T-cell (primary cell): ENCODE measurements at places on chromosomes 5 and 9. TPM values are rescaled to one million over a fixed set of nuclear protein-coding genes. Genes with fewer than 3 reads are reported as not detected.

GRCh38 chr9:105432247-105432842 lies 15.5 kb upstream of the FSD1L start:
- H3K4me3 ChIP-seq = no peak overlapping the region
- no peaks in the 10 kb centered on the region for H3K36me3 ChIP-seq
- no peak for DNase-seq
- H3K27me3 ChIP-seq = no peaks in the 10 kb centered on the region

DNA sequence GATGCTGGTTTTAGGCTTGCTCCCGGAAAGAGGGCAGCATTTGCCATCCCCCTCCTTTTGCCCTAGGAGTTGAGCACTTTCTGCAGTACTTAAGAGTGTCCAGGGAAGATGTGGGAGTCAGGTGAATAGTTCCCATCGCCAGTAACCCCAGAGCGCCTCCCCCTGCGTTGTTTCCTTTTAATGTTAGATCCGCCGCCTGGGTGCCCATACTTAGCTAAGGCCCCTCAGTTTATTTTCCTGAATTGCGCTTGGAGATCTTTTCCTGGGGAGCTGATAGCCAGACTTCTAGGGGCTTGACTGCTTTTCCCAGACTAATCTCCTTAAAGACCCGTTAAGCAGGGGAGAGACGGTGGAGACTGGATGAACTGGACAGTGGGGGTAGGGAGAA lies 377 bp upstream of the PCDHAC2 start:
- H3K4me3 ChIP-seq = no peak overlapping the region
- DNase-seq = no peak
- H3K27ac ChIP-seq = no peak overlapping the region
- peaks cover 15% of the 10 kb centered on the region for H3K27me3 ChIP-seq
- no peaks in the 10 kb centered on the region for H3K4me1 ChIP-seq

The CNTFR gene
- total RNA-seq = not detected

DNA sequence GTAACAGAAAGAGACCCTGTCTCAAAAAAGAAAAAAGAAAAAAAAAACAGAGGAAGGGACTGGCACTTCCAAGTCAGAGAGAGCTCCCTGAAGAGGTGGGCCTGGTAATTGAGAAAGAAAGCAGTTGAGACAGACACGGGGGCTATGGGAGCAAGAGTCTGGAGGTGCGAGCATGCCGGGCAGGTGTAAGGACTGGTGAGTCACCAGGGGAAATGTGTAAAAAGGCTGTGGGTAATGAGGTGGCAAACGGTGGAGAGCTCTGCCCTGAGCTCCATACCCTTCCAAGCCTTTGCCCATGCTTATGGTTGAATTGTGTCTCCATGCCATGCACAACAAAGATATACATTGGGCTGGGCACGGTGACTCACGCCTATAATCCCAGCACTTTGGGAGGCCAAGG lies 18.0 kb upstream of the JADE2 start:
- peaks cover 12% of the 10 kb centered on the region for H3K4me1 ChIP-seq
- H3K27me3 ChIP-seq = no peaks in the 10 kb centered on the region
- DNase-seq = no peak
- H3K27ac ChIP-seq = no peak overlapping the region
- no peaks in the 10 kb centered on the region for H3K36me3 ChIP-seq

The ZNF462 gene
- 1.9 TPM for total RNA-seq

- no peaks in the 10 kb centered on the region for H3K27me3 ChIP-seq
- peak; percentile 37 for DNase-seq
- peaks cover 34% of the 10 kb centered on the region for H3K4me1 ChIP-seq
- H3K27ac ChIP-seq = peak overlapping the region; percentile 98
Measured at GRCh38 chr9:131667576-131667975, 72.3 kb downstream of the RAPGEF1 start.

- no peaks in the 10 kb centered on the region for H3K27me3 ChIP-seq
- no peaks in the 10 kb centered on the region for H3K4me1 ChIP-seq
- H3K4me3 ChIP-seq = no peak overlapping the region
- no peak overlapping the region for H3K27ac ChIP-seq
Measured at GRCh38 chr5:143261748-143262392, 141.6 kb downstream of the NR3C1 start.

GRCh38 chr5:160183075-160183474 lies 46.2 kb upstream of the FABP6 start:
- no peak for DNase-seq
- no peaks in the 10 kb centered on the region for H3K4me1 ChIP-seq
- H3K4me3 ChIP-seq = no peak overlapping the region
- no peaks in the 10 kb centered on the region for H3K36me3 ChIP-seq
- H3K27ac ChIP-seq = no peak overlapping the region

- H3K27me3 ChIP-seq = no peaks in the 10 kb centered on the region
- DNase-seq = no peak
- no peak overlapping the region for H3K4me3 ChIP-seq
- H3K27ac ChIP-seq = no peak overlapping the region
- peaks cover 10% of the 10 kb centered on the region for H3K36me3 ChIP-seq
- H3K4me1 ChIP-seq = no peaks in the 10 kb centered on the region
Measured at GRCh38 chr5:133081703-133082102, 29.9 kb downstream of the HSPA4 start.

DNA sequence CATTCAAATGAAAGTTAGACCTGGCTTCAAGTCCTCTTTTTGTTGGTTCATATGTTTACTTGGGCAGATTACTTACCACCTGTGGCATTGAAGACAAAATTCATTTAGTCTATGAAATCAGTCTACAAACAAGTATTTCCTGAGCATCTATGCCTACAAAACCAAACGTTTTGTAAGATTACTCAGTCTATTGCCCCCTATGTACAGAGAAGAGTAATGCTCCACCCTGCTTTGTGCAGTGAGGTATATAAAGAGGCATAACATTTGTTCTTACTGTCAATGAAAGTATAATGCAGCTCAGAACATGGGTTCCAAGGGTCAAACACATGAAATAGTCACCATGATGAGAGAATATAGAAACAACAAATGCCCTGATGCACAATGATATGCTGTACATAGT lies 580.7 kb downstream of the KIF4B start:
- H3K27ac ChIP-seq = no peak overlapping the region
- H3K27me3 ChIP-seq = no peaks in the 10 kb centered on the region
- no peaks in the 10 kb centered on the region for H3K4me1 ChIP-seq
- no peaks in the 10 kb centered on the region for H3K36me3 ChIP-seq

- no peaks in the 10 kb centered on the region for H3K27me3 ChIP-seq
- no peak for DNase-seq
- no peak overlapping the region for H3K4me3 ChIP-seq
- H3K27ac ChIP-seq = no peak overlapping the region
- H3K4me1 ChIP-seq = no peaks in the 10 kb centered on the region
Measured at GRCh38 chr9:90991953-90992352, 190.3 kb downstream of the SYK start.

The CEL gene
- total RNA-seq = 7.9 TPM

GRCh38 chr9:27022920-27023319 lies 17.4 kb upstream of the LRRC19 start:
- H3K27ac ChIP-seq = no peak overlapping the region
- H3K27me3 ChIP-seq = no peaks in the 10 kb centered on the region
- H3K4me3 ChIP-seq = no peak overlapping the region
- no peaks in the 10 kb centered on the region for H3K36me3 ChIP-seq
- no peaks in the 10 kb centered on the region for H3K4me1 ChIP-seq
- DNase-seq = no peak

The HAPLN1 gene
- not detected for total RNA-seq

The ANKRD55 gene
- total RNA-seq = 6.3 TPM

- no peak overlapping the region for H3K27ac ChIP-seq
- H3K36me3 ChIP-seq = no peaks in the 10 kb centered on the region
- no peaks in the 10 kb centered on the region for H3K4me1 ChIP-seq
- DNase-seq = no peak
Measured at GRCh38 chr5:137393196-137393993, 105.7 kb downstream of the SPOCK1 start.

DNA sequence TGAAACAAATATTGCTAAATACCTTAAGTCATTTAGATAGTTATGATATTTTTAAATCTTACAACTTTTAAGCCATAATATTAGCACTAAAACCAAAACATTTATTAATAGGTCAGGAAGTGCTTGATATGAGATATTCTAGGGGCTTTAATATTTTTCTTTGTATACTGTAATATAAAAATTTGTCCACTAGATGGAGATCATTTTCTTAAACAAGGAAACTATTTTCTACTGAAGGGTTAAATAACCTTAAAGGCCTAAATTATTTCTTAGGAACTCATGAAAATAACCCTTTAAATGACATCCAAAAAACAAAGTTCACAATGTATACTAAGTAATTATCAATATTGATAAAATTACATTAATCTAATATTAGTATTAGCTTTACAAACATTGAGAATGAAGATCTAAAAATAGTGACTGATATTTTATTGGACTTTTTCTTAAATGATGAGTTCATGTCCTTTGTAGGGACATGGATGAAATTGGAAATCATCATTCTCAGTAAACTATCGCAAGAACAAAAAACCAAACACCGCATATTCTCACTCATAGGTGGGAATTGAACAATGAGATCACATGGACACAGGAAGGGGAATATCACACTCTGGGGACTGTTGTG lies 635.7 kb downstream of the RAB3C start:
- no peak for DNase-seq
- no peaks in the 10 kb centered on the region for H3K4me1 ChIP-seq
- H3K27ac ChIP-seq = no peak overlapping the region
- H3K27me3 ChIP-seq = no peaks in the 10 kb centered on the region
- H3K4me3 ChIP-seq = no peak overlapping the region

GRCh38 chr5:95848701-95849100 lies 26.2 kb upstream of the GLRX start:
- H3K36me3 ChIP-seq = no peaks in the 10 kb centered on the region
- no peak overlapping the region for H3K4me3 ChIP-seq
- no peaks in the 10 kb centered on the region for H3K27me3 ChIP-seq
- H3K4me1 ChIP-seq = peaks cover 3% of the 10 kb centered on the region

The PCDHGC5 gene
- not detected for total RNA-seq

- no peak for DNase-seq
- no peak overlapping the region for H3K4me3 ChIP-seq
- H3K36me3 ChIP-seq = no peaks in the 10 kb centered on the region
- H3K27ac ChIP-seq = no peak overlapping the region
- H3K4me1 ChIP-seq = no peaks in the 10 kb centered on the region
Measured at GRCh38 chr5:36680066-36680465, 73.7 kb downstream of the SLC1A3 start.

GRCh38 chr5:174818430-174818829 lies 94.0 kb downstream of the MSX2 start:
- H3K27ac ChIP-seq = no peak overlapping the region
- no peaks in the 10 kb centered on the region for H3K36me3 ChIP-seq
- H3K27me3 ChIP-seq = no peaks in the 10 kb centered on the region
- no peak for DNase-seq
- H3K4me1 ChIP-seq = no peaks in the 10 kb centered on the region

GRCh38 chr5:93164690-93165089 lies 416.3 kb downstream of the NR2F1-AS1 start:
- no peaks in the 10 kb centered on the region for H3K27me3 ChIP-seq
- H3K4me3 ChIP-seq = no peak overlapping the region
- H3K36me3 ChIP-seq = no peaks in the 10 kb centered on the region
- DNase-seq = no peak
- no peak overlapping the region for H3K27ac ChIP-seq

GRCh38 chr9:102085548-102085947 lies 347.1 kb upstream of the GRIN3A start:
- no peaks in the 10 kb centered on the region for H3K27me3 ChIP-seq
- no peak for DNase-seq
- H3K4me3 ChIP-seq = no peak overlapping the region
- H3K36me3 ChIP-seq = no peaks in the 10 kb centered on the region

The FBP1 gene
- total RNA-seq = 6.6 TPM

GRCh38 chr5:42656651-42657015 lies 100.0 kb upstream of the CCDC152 start:
- H3K27me3 ChIP-seq = peaks cover 2% of the 10 kb centered on the region
- H3K4me1 ChIP-seq = no peaks in the 10 kb centered on the region
- H3K36me3 ChIP-seq = no peaks in the 10 kb centered on the region
- DNase-seq = no peak
- no peak overlapping the region for H3K27ac ChIP-seq

DNA sequence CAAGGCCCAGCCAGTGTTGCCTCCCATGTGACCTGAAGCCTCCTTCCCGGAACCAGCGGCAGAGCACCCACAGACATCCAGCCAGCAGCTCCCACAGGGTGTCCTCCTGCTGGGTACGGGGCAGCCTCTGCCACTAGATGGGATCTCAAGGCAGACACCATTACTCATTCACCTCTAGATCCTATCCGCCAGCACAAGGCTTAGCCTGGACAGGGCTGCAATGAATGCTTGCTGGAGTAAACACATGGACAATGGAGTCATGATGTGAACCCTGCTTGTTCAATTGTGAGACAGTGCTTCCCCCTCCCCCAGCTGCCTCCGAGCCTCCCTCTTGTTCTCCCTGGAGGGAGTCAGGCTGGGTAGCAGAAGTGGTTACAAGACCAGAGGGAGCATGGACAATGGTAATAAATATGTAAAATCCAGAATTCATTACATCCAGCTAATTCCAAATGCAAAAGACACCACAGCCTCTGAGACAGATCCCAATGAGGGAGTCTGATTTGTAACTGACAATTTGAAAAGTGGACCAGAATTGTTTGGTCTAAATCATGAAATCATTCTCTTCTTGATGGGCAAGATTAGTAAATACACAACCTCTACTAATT lies 132.0 kb downstream of the CRB2 start:
- DNase-seq = no peak
- H3K36me3 ChIP-seq = no peaks in the 10 kb centered on the region
- H3K4me3 ChIP-seq = no peak overlapping the region
- no peaks in the 10 kb centered on the region for H3K27me3 ChIP-seq

DNA sequence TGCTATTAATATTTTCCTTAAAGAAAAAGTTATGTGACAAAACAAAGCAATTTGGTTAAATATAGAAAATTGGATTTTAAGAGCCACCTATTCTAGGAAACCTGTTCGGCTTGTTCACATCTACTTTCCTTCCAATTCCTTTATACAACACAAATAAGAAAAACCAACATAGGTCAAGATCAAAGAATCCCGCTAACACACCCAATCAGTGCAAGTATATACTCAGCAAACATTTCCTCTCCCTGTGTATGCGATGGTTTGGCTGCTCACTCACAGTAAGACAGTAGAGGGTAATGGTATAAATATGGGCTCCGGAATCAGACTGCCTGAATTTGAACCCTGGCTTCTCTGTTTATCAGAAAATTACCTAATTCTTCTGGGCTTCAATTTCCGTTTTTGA lies 757.5 kb upstream of the ZNF608 start:
- no peak for DNase-seq
- no peak overlapping the region for H3K27ac ChIP-seq
- no peaks in the 10 kb centered on the region for H3K36me3 ChIP-seq
- H3K27me3 ChIP-seq = no peaks in the 10 kb centered on the region
- H3K4me3 ChIP-seq = no peak overlapping the region

- no peak overlapping the region for H3K4me3 ChIP-seq
- peaks cover 6% of the 10 kb centered on the region for H3K27me3 ChIP-seq
- H3K36me3 ChIP-seq = no peaks in the 10 kb centered on the region
- H3K27ac ChIP-seq = no peak overlapping the region
- H3K4me1 ChIP-seq = no peaks in the 10 kb centered on the region
- DNase-seq = no peak
Measured at GRCh38 chr5:149001162-149001561, 61.7 kb downstream of the SH3TC2 start.

- H3K36me3 ChIP-seq = peaks cover 4% of the 10 kb centered on the region
- no peaks in the 10 kb centered on the region for H3K27me3 ChIP-seq
- H3K27ac ChIP-seq = no peak overlapping the region
- no peaks in the 10 kb centered on the region for H3K4me1 ChIP-seq
- DNase-seq = no peak
- H3K4me3 ChIP-seq = no peak overlapping the region
Measured at GRCh38 chr5:80668016-80668969, 13.5 kb upstream of the DHFR start.

GRCh38 chr9:8555762-8556500 lies 756.4 kb upstream of the DMAC1 start:
- no peaks in the 10 kb centered on the region for H3K27me3 ChIP-seq
- DNase-seq = no peak
- no peak overlapping the region for H3K4me3 ChIP-seq
- H3K4me1 ChIP-seq = no peaks in the 10 kb centered on the region

- H3K36me3 ChIP-seq = no peaks in the 10 kb centered on the region
- peaks cover 15% of the 10 kb centered on the region for H3K27me3 ChIP-seq
- H3K4me1 ChIP-seq = no peaks in the 10 kb centered on the region
- H3K27ac ChIP-seq = no peak overlapping the region
Measured at GRCh38 chr5:73623060-73623459, 2.9 kb upstream of the ARHGEF28 start.
